ENCODE measurements at places on chromosomes 7 and 10. TPM values are rescaled to one million over a fixed set of nuclear protein-coding genes. Genes with fewer than 3 reads are reported as not detected.

The TMEM139 gene
- 9.9 TPM for total RNA-seq

- no peak for DNase-seq
Measured at GRCh38 chr10:76333796-76334195, 902.4 kb downstream of the LRMDA start.

- DNase-seq = no peak
Measured at GRCh38 chr7:137295739-137296324, 47.7 kb downstream of the PTN start.

GRCh38 chr10:96410296-96410695, 51.5 kb upstream of the OPALIN start:
- DNase-seq = no peak

DNA sequence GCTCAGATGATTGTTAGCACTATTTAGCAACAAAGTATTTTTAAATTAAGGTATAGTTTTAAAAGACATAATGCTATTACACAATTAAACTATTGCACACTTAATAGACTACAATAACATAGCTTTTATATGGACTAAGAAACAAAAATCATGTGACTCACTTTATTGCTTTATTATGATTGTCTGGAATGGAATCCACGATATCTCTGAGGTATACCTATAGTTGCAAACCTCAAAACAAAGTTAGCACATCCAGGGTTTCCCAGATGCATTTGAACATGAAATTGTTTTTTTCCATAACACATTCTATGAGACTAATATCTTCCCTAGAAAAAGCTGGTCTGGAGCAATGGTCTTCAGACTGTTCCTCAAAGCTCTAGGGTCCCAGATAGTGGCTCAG, 18.3 kb upstream of the RPEL1 start:
- no peak for DNase-seq
